ENCODE measurements at places on chromosomes 5 and 9. TPM values are rescaled to one million over a fixed set of nuclear protein-coding genes. Genes with fewer than 3 reads are reported as not detected.

DNA sequence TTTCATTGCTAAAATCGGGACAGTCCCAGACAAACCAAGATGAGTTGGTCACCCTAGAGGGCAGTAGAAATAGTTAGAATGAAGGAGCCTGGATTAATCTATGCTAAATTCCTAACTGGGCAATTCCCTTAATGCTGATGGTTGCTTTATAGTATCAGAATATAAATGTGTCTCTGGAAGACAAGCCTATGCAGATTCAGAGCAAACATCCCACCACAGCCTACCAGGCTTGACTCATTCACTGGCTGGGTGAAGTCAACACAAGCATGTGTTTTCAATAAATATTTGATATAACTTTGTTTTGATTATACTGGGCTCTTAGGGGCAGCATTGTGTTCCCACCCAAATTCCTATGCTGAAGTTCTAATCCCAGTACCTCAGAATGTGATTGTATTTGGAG, 79.3 kb downstream of the RMI1 start:
- DNase-seq = no peak

GRCh38 chr5:62681117-62681850, 102.7 kb downstream of the LRRC70 start:
- no peak for DNase-seq

- DNase-seq = no peak
These were observed 202.9 kb upstream of the IL12B start for GRCh38 chr5:159533197-159533596.

Gene RECK
- 8.9 TPM for total RNA-seq

Gene ZBTB26
- 4.2 TPM for total RNA-seq

Gene SLC34A3
- total RNA-seq = not detected

Gene TMEM215
- total RNA-seq = not detected

DNA sequence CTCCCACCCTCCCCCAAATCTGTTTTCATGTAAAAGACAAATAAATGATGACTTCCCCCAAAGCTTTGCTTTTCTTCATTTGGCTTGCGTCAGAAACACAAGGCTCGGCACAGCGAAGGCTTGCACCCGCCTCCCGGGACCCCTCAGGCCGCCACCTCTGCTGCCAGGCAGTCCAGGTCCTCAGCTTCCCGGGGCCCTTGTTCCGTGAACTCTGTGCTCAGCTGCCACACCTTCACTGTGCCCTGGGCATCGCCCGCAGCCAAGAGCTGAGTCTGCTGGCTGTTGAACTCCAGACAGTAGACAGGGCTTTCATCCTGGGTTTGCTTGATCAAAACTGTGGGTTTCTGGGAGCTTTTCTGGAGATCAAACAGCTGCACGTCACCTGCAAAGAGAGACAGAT, 23.0 kb downstream of the DYNC2I2 start:
- DNase-seq = no peak

Gene TXNDC8
- total RNA-seq = not detected

DNA sequence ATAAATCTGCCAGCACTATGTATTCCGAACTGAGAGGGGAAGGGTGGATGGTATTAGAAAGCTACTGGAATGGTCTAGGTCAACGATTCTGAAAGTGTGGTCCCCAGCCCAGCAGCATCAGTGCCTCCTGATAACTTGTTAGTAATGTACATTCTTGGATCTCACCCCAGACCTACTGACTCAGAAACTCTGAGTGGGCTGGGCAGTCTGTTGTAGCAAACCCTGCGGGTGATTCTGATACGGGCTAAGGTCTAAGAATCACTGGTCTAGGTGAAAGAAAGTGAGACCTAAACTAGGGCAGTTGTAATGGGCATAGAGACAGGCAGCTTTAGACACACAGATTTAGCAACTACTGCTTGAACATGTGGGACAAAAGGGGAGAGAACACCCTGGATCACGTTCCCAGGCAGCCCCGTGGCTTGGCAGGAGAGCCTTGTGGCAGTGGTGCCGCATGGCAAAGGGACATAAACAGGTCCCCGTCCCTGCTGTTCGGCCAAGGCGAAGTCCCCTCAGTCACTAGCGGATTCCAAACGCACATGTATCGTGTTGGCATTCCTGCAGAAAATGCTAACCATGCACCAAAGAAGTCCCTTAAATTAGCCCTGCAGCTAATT, 216.3 kb downstream of the TTLL11 start:
- no peak for DNase-seq

GRCh38 chr9:38276771-38277439, 115.6 kb upstream of the ALDH1B1 start:
- peak; percentile 16 for DNase-seq

GRCh38 chr5:80101993-80102392, 66.8 kb downstream of the THBS4 start:
- DNase-seq = no peak

Gene PCSK5
- 6.5 TPM for total RNA-seq

Gene CAVIN4
- total RNA-seq = 33.3 TPM

Gene IL5
- total RNA-seq = not detected

Gene CDC20B
- not detected for total RNA-seq

Gene SOHLH1
- not detected for total RNA-seq

DNA sequence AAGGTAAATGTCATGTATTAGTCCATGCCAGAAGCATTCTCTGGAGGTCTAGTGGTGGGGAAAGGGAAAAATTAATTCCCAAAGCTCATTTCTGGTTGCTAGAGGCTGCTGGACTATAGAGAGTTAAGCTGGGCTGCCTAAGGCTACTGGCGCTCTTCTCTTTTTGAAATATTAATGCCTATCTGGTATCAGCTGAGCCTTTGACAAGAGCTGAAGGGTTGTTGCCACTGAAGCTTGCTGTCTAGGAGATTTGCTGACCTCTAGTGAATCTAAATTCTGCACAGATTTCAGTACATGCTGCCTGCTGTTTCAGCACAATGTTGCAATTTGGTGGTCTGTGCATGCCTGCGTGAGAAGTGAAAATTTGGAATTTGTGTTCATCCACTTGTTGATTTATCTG, 29.1 kb upstream of the PLCXD3 start:
- no peak for DNase-seq

Gene JAKMIP2
- total RNA-seq = 0.33 TPM

GRCh38 chr9:84669288-84670137, at the start of gene NTRK2:
TSS of gene NTRK2 (plus strand) at chr9:84669729. CDS start at chr9:84670749, 1,020 bp downstream.
- DNase-seq = no peak

DNA sequence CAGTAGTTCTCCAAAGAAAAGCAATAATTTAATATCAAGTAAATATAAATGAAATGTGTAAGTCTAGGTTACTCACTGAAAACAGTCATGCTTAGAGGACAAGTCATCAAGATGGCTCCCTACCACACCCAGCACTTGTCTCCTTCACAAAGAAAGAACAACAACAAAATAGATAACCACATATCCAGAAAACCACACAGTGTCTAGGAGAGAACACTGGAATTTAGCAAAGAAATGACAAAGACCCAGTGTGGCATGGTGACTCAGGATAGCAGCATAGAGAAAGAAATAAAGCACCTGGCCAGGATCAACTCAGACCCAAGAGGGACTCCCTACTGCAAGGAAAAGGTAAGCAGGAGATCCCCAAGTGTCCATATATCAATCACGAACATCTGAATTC, 356.2 kb downstream of the TMEM161B start:
- DNase-seq = no peak

GRCh38 chr5:144156767-144157171, 13.7 kb downstream of the YIPF5 start:
- DNase-seq = no peak

GRCh38 chr9:114226246-114227055, 71.1 kb downstream of the COL27A1 start:
- no peak for DNase-seq

- DNase-seq = no peak
These were observed 38.8 kb downstream of the DNAJB5 start for GRCh38 chr9:35028341-35028740.

Gene ZNF79
- 5.7 TPM for total RNA-seq

- no peak for DNase-seq
These were observed 27.3 kb upstream of the TRIM14 start for GRCh38 chr9:98146101-98146991.

Gene LIX1
- not detected for total RNA-seq

GRCh38 chr9:2727966-2728613, 10.8 kb downstream of the KCNV2 start:
- no peak for DNase-seq
